ENCODE measurements at places on chromosomes 6 and 20.

- DNase-seq = no peak
These were observed 46.3 kb downstream of the OR2B2 start for GRCh38 chr6:27865850-27866356.

DNA sequence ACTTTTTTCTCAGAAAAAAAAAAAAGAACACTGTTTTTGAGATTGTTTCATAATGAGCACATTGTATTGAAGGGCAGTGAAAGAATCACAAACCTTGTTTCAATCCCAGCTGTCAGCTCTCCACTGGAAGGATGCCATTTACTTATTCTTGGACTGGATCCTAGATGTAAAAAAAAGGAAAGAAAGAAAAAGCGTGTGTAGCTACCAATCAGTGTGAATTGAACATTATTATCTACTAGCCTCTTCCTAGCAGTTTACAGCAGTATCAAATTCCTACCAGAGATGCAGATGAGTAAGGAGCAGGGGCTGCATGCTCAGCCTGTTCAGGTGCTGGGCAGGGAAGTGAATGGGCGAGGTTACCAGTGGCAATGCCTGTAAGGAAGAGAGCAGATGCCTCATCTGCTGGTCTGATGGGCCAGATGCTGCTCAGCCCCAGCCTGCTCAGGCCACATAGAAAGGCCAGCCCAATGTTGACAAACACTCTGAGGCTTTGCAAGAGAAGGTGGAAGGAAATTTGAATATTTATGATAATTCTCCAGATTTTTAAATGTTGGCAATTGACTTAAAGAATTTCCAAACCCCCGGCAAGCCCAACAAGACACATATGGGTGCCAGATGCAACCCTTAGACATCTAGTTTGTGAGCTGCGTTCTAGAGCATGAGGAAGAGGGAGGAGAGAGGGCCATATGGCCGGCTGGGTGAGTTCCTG lies 189.5 kb downstream of the IBTK start:
- DNase-seq = no peak

- no peak for DNase-seq
These were observed 136.3 kb upstream of the MLIP start for GRCh38 chr6:53974941-53975340.

DNA sequence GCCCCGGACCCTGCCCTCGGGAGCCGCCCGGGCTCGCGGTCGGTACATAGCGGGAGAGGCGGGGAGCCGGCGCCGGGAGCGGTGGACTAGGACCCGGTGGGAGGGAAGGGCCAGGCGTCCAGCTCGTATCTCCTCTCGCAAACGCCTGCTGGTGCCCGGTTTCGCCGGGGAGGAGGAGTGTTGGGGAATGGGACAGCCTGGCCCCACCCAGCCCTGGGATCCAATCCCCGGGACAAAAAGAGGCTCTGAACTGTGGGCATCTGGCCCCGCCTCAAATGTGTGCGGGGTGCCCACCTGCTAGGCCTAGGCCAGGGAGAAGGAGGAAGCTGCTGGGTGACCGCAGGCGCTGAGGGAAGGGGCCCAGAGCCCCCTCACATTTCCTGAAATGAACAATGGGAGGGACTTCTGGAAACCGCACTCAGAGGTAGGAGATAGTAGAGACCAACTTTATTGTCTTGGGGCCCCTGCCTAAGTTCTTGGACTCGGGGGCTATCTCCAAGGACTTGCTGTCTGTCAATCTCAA lies at the start of gene KCNK17:
TSS of gene KCNK17 (minus strand) at position 147 of the 523 bp plus-strand sequence. CDS start at position 48, 99 bp downstream.
- DNase-seq = no peak

Measured in activated naive CD4-positive, alpha-beta T cell treated with anti-CD3 and anti-CD28 coated beads, Interleukin-2, amount 50 U/mL, for 16 hours (primary cell).